ENCODE measurements at places on chromosomes 3 and 15.

GRCh38 chr15:68797191-68797590 is 23.5 kb downstream of the ANP32A start:
- DNase-seq, result no peak

- DNase-seq, result peak; percentile 54
These were observed 15.0 kb downstream of the UACA start for GRCh38 chr15:70748281-70748747.

DNA sequence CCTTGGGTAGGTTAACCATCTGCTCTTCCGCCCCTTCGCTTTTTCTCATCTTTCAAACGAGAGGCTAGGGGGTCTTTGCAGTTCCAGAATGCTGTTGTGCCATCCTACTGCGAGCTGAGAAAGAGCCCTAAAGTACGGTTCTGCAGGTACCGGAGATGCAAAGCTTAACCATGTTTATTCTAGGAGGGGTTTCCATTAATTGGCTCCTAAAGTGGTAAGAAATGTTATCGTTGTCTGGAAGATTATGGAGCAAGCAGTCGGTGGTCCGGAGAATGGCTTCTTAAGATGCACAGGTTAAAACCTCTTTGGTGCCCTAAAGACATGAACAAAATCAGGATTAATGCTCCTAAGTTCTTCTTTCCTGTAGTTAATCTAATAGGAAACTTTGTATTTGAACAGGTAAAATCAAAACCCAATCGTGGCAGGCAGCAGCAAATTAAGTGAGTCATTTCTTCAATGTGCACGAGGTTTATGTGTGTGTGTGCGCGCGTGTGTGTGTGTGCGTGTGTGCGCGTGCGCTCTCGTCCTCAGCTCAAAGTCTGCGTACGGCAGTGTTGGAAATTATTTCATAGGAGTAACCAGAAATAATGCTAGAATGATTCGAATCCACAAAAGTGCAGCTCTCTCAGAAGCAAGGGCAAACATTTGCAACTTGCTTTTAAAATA is 772 bp downstream of the FAM81A start:
- peak; percentile 52 for DNase-seq

- peak; percentile 15 for DNase-seq
These were observed 5.2 kb upstream of the GATA2 start for GRCh38 chr3:128498127-128498626.

DNA sequence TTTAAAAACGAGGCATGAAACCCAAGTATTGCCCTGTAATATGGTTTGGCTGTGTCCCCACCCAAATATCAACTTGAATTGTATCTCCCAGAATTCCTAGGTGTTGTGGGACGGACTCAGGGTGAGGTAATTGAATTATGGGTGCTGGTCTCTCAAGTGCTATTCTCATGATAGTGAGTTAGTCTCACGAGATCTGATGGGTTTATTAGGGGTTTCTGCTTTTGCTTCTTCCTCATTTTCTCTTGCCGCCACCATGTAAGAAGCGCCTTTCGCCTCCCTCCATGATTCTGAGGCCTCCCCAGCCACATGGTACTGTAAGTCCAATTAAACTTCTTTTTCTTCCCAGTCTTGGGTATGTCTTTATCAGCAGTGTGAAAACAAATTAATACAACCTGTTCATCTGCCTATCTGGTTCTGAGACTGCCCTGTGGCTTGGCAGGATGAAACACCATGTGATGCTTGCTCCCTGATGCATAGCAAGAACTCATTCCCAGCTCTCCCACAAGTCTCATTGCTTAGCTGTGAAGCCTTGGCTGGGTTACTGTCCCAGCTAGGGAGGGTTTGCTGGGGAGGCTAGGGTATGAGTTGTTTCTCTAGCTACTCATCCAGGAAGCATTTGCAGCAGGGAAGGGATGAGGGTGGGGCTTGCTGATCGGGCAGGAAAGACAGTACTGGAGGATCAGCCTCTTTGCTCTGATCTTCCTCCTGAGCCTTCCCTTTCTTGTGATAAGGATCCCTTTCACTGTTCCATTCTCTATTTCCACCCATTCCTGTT is 3.7 kb upstream of the SQOR start:
- no peak for DNase-seq

DNA sequence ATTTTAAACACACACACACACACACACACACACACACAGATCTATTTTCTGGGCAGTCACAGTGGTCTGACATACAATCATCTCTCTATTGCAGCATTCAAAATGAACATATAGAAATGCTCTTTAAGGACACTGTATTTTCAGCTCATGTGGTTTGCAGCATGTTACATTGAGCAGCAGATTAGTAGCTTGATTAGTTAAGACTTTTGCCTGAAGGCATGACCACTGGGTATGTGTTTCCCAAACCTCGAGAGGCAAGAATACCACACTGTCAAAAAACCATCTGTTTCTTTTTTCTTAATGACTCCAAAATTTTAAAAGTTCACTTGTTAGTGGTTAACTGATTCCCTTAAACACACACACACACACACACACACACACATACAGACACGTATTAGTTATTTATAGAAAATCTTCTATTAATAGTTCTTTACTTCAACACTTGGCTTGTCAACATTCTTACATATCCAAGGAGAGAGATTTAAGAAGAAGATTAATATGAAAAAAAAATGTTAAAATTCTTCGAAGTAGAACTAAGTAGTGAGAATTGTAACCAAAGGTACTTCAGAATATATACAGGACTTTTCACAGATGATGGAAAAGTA is 518.2 kb downstream of the CADM2 start:
- DNase-seq, result no peak

GRCh38 chr3:37377670-37378069 is 203.3 kb upstream of the LRRFIP2 start:
- no peak for DNase-seq

- no peak for DNase-seq
These were observed 104.2 kb downstream of the OXSM start for GRCh38 chr3:25894101-25894500.

DNA sequence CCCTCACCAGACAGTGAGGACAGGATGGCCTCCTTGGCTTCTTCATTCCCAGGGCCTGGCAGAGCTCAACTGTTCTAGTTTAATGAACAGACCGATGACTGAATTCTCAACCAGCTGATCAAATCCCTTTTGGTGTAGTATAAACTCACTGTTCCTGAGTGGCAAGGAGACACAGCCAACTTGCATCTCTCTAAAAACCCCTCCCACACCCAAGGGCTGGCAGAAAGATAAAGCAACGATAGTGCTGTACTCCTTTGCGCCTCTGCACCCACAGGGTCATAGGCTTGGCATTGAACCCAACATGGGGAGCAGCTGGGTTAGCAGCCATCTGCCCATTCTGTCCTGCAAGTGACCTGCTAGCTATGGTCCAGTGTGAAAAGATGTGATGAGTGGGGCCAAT is 103.2 kb downstream of the RYK start:
- DNase-seq, result no peak

- DNase-seq, result no peak
These were observed 1.4 kb downstream of the TMEM43 start for GRCh38 chr3:14126017-14126886.

- no peak for DNase-seq
These were observed 401.4 kb downstream of the TBL1XR1 start for GRCh38 chr3:176795891-176796290.

DNA sequence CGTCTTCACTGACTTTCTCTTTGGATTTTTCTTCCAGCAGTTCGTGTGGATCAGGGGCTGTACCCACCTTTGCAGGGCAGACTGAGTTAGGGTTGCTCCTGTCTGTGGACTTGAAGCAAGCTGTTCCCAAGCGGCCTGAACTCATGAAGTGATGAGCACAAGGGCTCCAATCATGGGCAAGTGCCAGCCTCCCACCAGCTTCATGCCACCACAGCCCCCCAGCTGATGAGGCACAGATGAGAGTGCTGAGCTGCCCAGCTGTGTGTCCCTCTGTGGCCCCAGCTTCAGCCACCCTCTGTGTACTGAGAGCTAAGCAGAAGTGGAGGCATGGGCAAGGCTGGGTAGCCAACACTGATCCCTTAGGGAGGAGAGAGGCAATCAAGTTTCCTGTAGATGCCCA is 3.3 kb upstream of the PLCB2 start:
- DNase-seq, result no peak

- no peak for DNase-seq
These were observed 161.3 kb downstream of the OCA2 start for GRCh38 chr15:27937851-27938250.

DNA sequence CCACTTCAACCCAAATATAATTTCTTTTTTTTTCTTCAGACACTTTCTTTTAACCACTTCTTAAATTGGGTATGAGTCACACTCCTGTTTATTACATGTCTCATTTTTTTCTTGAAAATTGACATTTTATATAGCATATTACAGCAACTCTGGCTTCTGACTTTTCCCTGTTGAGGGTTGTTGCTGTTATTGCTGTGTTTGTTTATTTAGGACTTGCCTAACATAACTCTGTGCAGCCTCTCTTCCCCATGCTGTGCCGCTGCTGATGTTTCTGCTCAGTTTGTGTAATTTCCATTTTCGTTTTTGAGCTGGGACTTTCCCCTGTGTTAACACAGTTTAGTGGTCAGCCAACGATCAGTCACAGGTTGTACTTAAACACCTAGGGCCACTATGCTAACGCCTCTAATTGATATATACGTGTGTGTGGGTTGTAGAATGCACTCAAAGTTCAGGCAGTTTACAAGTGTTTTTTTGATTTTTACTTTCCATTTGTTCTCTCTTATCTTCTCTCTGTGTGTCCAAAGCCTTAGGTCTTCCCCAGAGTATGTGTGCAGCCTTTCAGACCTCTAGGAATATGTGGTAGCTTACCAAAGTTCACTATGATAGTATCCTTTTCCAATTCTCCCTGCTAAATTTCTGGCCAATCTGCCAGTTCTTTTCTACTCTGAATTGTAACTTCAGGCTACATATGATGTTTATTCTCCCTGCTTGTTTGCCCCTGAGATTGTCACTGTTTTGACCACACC is 337.2 kb downstream of the ZBTB20 start:
- no peak for DNase-seq

DNA sequence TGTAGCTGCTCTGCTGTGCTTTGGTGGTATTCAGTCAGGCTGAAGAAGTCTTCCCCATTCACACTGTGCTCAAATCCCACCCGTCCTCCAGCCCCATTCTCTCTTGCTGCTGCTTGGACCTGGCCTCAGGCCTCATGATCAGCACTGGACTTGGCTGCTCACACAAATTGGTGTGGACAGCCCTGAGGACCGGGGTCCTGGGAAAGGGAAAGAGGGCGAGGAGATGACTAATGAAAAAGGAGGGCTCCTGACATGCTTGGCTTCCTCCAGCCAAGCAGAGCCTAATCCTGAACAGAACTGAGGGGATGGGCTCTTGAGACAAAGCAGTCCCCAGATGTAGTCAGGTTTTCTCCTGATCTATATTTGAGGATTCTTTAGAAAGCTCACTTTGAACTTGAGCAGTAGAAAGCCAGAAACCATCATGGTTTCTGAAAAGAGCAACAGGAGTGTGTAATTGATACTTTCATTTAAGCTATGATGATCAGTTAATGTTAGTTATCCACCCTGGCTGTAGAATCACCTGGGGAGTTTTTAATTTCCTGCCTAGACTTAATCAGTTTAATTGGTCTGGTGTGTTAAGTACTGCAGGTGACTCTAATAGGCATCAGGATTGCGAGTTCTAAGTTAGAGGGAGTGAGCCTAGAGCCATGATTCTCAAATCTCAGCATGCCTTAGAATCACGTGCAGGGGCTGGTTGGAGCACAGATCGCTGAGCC is 79.4 kb upstream of the THBS1 start:
- no peak for DNase-seq

DNA sequence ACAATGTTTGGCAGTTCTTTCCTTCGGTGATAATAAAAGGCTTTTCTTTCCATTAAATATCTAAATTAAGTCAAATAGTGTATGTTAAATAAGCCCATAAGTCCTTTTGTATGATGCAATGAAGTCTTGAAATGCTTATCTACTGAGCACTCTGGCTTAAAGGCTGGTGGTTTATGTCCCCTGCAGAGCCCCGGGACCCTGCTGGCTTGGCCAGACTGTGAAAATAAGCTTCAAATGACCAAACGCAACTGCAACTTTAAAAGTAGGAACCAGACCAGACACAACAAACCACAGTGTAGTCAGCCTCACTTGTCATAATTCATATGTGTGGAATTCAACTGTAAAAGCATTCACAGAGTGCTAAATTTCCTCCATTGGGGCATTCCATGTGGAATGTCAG is 72.5 kb downstream of the FOXP1 start:
- no peak for DNase-seq

- DNase-seq, result no peak
These were observed 238.8 kb downstream of the OPA1 start for GRCh38 chr3:193831495-193832455.

DNA sequence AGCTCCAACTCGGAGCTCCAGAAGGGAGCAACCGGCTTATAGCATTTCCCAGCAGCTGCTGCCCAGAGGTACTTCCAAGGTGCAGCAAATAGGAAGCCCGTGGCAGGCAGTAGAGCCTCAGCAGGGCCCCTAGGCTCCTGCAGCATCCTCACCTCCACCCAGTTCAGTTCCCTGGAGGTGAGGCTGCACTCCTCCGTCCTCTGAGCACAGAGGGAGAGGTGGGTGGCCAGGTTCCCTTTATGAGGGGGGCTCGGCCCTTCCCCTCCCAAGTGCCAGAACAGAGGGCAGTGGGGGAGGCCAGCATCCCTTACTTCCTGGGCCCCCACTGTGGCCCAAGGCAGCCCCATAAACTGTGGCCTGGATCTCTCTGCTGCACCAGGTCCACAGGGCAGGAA is 150.2 kb downstream of the ATP10A start:
- DNase-seq, result no peak

DNA sequence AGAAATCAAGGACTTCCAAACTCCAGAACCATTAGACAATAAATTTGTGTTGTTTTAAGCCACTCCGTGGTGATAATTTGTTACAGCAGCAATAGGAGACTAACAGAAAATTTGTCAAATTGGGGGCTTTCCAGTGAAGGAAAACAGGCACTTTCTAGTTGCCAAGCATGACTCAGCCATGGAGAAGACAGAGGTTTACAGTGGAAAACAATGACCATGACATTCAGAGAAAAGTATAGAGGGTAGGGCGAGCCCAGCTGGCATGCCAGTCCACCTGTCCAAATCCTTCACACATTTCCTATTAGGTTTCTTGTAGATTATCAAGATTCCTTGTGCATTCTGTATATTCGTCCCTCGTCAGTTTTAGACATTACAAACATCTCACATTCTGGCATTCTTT is 24.9 kb downstream of the SLCO2A1 start:
- DNase-seq, result no peak

GRCh38 chr15:89129123-89129815 is 41.0 kb downstream of the ABHD2 start:
- peak; percentile 67 for DNase-seq

- DNase-seq, result no peak
These were observed 50.8 kb downstream of the ZNF148 start for GRCh38 chr3:125324341-125324740.

- DNase-seq, result no peak
These were observed 30.4 kb downstream of the SKIL start for GRCh38 chr3:170387950-170388349.

Measured in upper lobe of left lung (tissue), 6 donors.